PC-3 (cell line): ENCODE measurements at places on chromosomes 4 and X. TPM values are rescaled to one million over a fixed set of nuclear protein-coding genes. Genes with fewer than 3 reads are reported as not detected.

CCDC149 gene
- 5.9 and 7.9 TPM in 2 replicates for total RNA-seq

MAGEA10 gene
- total RNA-seq, result not detected in 2 replicates

SPANXN3 gene
- total RNA-seq, result not detected in 2 replicates

FGA gene
- total RNA-seq, result not detected in 2 replicates

PAGE1 gene
- 1.7 and 4.5 TPM in 2 replicates for total RNA-seq

GPC3 gene
- total RNA-seq, result not detected in 2 replicates

CITED1 gene
- total RNA-seq, result 0.40 and 1.8 TPM in 2 replicates

ITIH6 gene
- not detected in 2 replicates for total RNA-seq

TMA16 gene
- total RNA-seq, result 39.5 and 49.1 TPM in 2 replicates

MTNR1A gene
- total RNA-seq, result not detected in 2 replicates

PIR gene
- total RNA-seq, result 48.6 and 50.8 TPM in 2 replicates

BMX gene
- total RNA-seq, result not detected in 2 replicates

LRP2BP gene
- total RNA-seq, result 0.40 and 0.44 TPM in 2 replicates

EDA gene
- 0.15 and 1.0 TPM in 2 replicates for total RNA-seq

MUC7 gene
- total RNA-seq, result 0.04 TPM in 1 of 2 replicates, not detected in the other

NOX1 gene
- total RNA-seq, result not detected in 2 replicates

- peak; percentile 72 for DNase-seq
Observed at GRCh38 chrX:103918571-103919269, 43.7 kb upstream of the TMSB15B start.

GRCh38 chr4:134952305-134952704 is 750.7 kb upstream of the PABPC4L start:
- no peak for DNase-seq

- DNase-seq, result no peak
Observed at GRCh38 chr4:119118397-119118796, 17.2 kb upstream of the MYOZ2 start.

DNA sequence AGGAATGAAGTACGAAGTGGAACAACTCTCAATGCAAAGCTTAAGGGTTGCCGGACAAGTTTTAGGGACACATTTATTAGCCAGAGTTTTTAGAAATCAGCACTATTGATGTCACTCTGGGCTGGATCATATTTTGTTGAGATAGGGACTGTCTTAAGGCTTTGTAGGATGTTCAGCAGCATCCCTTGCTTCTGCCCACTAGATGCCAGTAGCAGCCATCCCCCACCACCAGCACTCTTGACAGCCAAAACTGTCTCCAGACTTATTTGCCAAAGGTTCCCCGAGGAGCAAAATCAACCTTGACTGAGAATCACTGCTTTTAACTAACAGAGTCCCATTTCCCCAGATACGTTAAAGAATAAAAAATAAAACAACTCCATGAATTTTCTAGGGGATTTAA is 1497.3 kb downstream of the STIM2 start:
- peak; percentile 39 for DNase-seq

- DNase-seq, result peak; percentile 82
Observed at GRCh38 chrX:40912576-40912975, 172.7 kb upstream of the USP9X start.

DNA sequence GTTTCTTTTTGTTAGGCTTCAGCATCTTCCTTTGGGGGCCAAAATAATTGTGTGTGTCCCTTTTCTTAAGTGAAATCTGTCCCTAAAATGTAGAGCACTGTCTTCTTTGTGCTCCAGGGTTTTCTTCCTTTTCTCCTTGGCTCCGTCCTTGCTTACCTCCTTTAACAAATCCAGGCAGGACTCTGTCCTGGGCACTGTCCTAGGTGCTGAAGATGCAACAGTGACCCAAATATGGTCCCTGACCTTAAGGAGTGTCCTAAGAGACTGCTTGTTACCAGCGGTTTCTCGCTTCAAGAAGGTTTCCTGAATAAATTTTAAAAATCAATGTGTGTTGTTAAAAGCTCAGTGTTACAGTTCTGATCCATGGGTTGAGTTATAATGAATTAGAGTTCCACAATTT is 471.8 kb downstream of the KCNIP4 start:
- DNase-seq, result peak; percentile 26

GRCh38 chr4:2599304-2599654 is 62.8 kb downstream of the FAM193A start:
- DNase-seq, result no peak

DNA sequence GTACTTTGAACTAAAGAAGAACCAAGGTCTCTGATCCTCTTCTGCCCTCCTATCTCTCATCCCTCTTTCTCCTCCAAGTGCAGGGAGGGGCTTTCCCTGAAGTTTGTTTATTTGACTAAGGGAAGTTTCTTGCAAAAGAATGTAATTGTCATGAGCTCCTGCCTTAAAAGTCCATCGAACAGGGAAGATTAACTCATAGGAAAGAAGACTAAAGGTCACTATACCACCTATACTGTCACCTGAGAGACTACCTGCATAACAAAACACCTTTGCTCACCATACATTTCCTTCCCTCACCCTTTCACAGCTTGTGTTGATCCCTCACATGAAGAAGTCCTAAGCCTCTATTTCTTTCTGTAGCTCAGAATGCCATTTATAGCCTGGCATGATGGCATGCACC is 59.4 kb upstream of the C4orf54 start:
- DNase-seq, result no peak

GRCh38 chrX:149718757-149719156 is 6.9 kb downstream of the MAGEA11 start:
- DNase-seq, result no peak

DNA sequence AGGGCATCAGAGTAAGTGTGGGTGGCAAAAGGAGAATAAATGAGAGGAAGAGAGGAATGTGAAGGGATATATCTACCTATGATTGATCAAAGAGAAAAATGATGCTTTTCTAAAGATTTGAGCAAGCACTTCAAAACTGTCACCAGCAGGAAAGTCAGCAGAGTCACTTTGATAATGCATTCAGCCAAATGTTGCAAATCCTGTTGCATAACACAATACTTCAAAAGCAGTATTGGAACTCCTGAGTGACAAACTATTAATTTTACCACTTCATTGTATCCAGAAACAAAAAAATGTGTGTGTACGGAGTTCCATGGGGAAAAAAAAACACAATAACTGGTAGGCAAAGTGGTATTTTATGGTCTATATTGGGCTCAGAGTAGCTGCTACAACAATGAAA is 160.3 kb downstream of the EMCN start:
- no peak for DNase-seq

GRCh38 chr4:1239950-1240307 is 9.0 kb downstream of the CTBP1 start:
- no peak for DNase-seq

DNA sequence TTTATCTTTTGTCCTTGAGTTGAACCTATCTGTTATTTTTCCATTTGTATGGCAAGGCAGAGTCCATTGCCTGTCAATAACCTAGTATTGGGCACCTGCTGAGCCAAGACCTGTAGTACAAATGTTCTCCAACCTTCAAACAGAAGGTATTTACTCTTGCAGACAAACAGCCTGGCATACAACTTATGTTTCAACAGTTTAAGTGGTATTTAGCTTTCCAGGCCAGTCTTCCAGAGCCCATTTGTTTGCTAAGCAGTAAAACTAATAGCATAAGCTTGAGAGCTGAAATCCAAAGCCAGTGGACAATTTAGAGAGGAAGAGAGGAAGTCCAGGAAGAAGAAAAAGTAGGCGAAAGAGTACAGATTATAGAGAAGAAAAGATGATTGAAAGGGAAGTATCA is 979.3 kb downstream of the GLUD2 start:
- no peak for DNase-seq

DNA sequence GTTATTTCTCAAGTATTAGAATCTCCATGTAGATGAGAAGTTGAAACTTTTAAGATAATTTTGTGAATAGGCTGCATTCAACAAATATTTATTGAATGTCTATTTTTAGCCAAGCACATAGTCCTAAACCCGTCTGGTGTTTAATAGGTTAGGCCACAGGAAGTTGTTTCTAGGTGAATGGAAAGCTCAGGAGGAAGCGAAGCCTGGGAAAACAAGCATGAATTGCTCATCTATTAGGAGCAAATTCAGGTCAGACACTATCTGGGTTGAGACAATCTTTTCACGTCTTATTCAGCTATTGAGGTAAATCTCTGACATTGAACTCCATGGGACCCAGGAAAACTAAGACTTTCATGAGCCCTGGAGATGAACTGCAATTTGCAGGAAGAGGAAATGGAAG is 43.1 kb upstream of the FREM3 start:
- no peak for DNase-seq

DNA sequence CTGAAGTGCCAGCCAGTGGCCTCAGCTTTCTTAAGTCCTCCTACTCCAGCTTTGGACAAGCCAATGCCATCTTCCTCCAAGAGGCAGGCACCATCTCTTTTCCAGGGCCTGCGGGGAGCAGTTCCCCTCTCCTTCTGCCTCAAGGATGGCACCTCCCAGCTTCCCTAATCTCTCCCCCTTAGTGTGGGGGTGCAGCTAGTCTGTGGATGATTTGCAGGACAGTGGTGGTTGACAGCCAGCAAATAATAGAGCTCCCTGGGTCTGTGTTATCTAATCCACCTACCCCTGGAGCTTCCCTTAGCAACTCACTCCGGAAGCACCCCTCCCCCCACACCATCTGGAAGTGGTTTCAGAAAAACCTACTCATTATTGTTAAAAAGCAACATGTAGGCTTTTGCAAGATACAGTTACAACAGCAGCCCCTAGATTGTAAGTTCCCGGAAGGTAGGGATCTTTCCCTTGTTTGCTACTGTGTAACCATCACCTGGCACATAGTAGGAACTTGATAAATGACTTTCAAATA is 247.1 kb downstream of the BCOR start:
- DNase-seq, result no peak

GRCh38 chr4:154521607-154522006 is 28.6 kb downstream of the PLRG1 start:
- no peak for DNase-seq

- no peak for DNase-seq
Observed at GRCh38 chrX:20715176-20715575, 448.5 kb upstream of the RPS6KA3 start.

DNA sequence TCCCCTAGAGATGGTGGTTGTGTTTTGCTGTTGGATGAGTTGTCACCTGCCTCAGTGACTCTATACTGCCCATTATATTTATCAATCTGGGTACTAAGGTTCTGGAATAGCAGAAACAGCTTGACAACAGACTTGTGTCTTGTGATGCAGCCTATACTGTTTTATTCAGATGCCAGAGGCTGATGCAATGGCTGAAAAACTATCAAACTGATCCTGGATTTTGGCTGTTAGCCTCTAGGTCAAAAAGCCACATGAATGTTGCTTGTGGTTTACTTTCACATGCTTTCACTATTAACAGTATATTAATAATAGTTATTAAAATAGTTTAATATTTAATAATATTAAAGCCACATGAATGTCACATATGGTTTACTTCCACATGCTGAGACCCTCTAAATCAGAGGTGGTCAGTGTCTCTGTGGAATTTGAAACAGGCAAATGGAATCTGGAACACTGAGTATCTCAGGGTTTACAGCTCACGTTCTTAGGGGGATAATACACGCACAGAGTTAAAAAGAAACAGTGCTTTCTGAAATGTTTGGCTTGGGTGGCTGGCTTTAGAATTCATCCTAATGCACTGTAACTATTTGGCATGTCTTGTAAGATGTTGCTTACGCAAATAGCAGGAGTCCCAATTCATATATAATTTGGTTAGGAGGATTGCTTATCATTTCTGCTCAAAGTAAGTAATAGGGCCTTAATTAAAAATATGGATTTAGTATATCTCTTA is 82.5 kb upstream of the LCORL start:
- no peak for DNase-seq

DNA sequence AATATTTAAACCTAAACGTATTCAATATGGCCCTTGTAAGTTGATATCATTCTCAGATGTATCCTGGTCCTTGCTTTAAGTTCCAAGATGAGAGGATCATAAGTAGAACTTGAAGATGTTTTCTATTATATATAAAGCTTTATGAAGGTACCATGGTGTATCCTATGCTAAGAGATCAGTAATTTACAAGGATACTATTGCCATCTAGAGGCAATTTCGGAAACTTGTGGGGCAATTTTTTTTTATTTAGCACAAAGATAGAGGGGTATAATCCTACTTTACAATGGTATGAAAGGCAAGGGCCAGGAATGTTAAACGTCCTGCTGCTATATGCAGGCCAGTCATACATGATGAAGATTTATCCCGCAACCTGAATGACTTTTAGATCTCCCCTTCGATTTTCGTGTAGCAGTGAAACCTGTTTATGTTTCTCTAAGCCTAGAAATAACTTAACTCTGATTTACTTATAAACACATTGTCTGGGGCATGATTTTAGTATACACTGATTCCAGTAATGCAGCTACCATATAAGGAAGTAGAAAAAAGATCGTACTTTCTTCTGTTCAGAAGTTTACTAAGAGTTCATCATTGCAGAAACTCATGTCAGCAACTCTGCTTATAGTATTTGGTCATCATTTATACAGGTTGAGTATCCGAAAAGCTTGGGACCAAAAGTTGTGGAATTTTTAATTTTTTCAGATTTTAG is 2.6 kb downstream of the SLC25A31 start:
- peak; percentile 77 for DNase-seq

- no peak for DNase-seq
Observed at GRCh38 chr4:100540131-100540530, 22.3 kb upstream of the EMCN start.

- DNase-seq, result peak; percentile 40
Observed at GRCh38 chr4:70471897-70472296, at the start of gene MUC7. TSS of gene MUC7 (plus strand) at chr4:70472197. CDS start at chr4:70474022, 1,825 bp downstream.

DNA sequence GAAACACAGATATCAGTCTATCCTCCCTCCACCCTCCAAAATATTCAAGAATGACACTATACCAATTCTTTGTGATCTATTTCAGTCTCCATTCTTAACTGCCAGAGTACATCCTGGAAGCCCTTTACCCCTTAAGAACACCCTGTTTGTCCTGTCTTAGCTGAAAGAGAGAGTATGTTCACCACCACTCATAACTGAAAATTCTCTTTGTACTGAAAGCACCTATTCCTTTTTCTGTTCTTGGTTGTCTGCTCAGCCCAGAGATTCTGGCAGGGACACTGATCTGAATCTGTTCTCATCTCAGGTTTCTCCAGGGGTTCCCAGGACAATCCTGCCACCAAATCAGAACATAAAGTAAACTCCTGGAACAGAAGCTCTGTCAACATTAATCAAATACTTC is 25.4 kb upstream of the EREG start:
- no peak for DNase-seq

- no peak for DNase-seq
Observed at GRCh38 chr4:4245172-4245571, 2.9 kb downstream of the TMEM128 start.

DNA sequence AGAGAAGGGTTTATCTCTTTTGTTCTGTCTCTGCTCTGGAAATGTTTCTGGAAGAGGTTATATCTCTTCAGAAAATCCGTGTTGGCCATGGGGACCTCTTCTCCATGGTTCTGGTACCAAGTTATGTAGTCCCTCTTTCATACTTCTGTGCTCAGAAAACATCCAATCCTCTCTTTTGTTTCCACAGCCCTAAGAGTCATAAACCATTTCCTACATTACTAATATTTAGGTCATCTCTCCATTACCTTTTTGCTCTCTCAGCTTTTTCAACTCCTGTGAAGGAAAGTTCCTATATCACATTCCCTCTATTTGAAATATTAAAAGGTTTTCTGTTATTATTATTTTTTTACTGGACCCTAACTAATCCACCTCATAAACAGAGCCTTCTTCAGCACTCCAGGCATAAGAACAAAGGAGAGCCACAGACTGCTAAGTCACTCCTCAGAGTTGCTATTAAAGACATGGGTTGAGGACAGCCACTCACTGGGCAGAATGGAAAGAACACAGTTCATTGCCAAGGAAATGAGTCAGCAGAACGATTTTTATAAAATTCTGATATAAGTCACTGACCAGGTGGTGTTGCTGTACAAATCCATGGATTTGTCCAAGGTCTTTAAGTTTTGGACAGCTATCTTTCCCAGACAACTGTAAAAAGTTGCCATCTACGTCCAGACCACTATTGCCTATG is 122.4 kb upstream of the NPY2R start:
- DNase-seq, result peak; percentile 66
